ENCODE measurements at places on chromosomes 2 and 18.

DNA sequence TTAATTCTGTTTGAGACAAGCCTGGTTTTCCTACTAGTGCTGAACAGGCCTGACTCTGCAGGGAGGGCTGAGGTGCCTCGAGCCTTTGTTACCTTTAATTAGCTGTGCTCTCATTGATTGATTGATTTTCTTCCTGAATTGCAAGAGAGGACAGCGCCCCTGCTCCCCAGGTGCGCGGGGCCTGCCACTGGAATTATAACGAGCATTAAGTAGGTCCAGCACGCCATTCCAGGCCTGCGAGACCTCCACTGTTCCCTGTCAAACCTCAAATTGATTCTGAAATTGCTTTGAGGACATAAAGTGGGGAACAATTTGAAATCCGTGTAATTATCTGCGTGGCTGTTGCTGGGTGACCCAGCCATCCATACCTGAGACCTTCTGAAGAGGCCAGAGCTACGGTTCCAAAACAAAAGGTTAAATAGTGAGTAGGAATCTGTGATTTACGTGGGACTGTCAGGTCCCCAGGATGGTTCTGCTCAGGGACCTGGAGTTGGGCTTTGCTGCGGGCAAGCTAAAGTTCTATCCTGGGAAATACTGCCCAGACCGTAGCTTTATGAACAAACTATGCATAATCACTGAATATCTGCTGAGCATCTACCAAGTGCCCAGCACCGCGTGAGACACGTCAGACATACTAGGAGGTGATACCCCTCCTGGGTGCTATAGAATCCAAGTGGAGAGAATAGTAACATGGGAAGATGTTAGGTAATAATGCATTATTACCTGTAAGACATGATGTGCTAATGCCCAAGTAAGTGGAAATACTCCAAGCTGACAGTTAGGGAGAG is 104.1 kb downstream of the ZBTB7C start:
- no peak for DNase-seq

- no peak for DNase-seq
These were observed 81.1 kb upstream of the SLC39A10 start for GRCh38 chr2:195575879-195576401.

GRCh38 chr2:143686585-143687164 is 557.5 kb downstream of the ARHGAP15 start:
- DNase-seq, result no peak

DNA sequence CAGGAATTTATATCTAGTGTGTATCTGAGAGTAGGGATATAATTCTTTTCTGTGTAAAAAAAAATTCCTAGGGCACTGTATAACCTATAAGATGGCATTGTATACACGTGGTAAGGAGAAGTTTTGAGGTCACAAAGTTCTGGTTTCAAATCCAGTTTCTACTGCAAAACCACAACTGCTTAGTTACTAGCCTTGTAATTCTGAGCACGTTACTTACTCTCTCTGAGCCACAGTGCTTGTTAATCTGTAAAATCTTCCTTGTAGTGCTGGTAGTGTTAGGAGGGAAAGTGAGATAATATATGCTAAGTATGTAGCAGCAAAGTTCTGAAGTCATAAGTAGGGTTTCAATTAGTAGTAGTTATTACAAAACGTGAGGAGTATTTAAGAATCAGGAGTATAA is 175.4 kb downstream of the SATB2 start:
- no peak for DNase-seq

- DNase-seq, result no peak
These were observed 34.2 kb upstream of the TTR start for GRCh38 chr18:31557446-31557845.

DNA sequence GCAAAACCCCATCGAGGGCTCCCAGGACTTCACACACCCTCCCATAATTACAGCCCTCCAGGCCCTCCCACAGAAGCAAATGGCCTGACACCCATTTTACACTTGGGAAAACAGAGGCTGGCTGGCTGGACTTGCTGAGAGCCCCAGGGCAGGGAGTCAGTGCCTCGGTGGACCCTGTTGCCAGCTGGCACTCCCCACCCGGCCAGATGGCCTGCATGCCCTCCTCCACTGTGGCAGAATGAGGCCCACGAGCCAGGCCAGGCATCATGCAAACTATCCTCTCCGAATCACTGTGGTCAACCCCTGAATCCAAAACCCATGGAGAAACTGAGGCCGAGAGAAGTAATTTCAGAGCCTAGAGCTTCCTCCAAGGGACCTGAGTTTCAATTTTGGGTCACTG is 129.7 kb downstream of the SMAD2 start:
- DNase-seq, result no peak
